CD4-positive, alpha-beta T cell treated with Interleukin-21 for 1 hour (primary cell): ENCODE measurements at places on chromosomes 1 and 21.
A peak's percentile ranks its signal among the peaks of the same experiment; 100 is the strongest.

DNA sequence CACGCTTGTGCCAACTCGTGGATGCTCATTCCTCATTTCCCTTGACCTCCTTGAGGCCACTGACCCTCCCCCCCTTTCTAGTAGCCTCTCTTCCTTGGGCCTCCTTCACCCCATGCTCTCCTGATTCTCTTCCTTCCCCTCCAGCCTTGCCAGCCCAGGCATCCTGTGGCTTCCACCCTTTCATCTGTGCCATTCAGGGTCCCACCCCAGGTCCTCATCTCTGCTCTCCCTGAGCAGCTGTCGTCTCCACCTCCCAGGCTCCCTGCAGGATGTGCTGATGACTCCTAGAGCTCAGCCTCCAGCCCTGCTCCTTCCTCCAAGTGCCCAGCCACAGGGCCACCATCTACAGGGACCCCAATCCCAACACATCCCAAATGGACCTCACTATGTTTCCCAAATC lies 197.4 kb downstream of the GRIK3 start:
- DNase-seq, result no peak

GRCh38 chr1:207454046-207454964 lies at the start of gene CR2:
Gene CR2, plus strand, starts transcription at chr1:207454328. Its CDS starts 91 bp downstream, at chr1:207454419.
- peak; percentile 46 for DNase-seq

DNA sequence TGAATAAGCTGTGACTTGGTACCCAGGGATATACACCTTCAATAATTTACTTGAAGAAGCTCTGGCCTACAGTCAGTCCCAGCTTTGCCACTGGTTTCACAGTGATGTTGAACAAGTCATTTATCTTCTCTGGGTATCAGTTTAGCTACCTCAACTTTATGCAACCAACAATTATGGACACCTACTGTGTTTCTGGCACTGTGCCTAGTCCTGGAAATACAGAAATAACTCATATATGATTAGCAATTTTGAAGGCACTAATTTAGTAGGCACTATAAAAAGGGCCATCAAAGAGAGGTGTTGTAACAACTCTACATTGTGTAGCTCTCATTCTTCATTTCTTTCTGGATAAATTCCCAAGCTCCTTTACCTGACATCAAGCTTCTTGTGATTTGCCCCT lies 88.6 kb upstream of the SPATA6 start:
- no peak for DNase-seq

- DNase-seq, result no peak
These were observed 430.8 kb downstream of the PLPP3 start for GRCh38 chr1:56148326-56149193.

DNA sequence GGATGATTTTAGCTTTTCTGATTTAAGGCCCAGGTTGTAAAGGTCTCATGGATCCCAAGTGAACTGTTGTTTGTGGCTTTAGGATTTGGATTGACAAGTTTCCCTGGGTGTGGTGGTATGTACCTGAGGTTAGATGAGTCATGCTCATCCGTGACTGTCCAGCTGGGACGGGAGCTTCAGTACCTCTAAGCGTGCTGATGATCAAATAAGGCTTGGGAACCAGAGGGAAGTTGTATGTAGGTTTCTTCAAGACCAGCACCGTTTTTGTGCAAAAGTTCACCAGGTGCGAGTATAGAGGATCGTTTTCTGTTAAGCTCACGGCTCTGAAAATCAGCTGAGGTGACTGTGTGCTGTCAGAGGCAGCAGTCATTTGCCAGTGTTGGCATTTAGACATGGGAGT lies 19.8 kb downstream of the PLA2G2E start:
- DNase-seq, result no peak

DNA sequence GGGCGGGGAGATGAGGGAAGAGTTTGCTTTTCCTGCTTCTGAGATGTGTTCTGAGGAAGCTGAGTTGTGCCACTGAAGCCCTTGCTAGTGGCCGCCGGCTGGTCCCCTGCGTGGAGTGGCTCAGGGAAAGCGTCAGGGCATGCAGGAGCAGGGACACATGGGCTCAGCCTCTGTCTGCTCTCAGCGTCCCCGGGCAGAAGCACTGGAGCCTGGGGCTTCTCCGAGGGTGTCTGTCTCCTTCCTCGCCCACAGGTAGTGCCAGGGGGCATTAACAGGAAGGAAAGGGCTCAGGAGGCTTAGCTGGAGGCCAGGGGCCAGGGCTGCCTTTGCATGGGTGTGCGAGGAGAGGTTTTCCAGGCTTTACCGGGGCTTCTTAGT lies 7.3 kb downstream of the PRDM16 start:
- DNase-seq, result no peak

- DNase-seq, result no peak
These were observed 78.3 kb downstream of the NPHP4 start for GRCh38 chr1:5913876-5914275.
